ENCODE measurements at places on chromosomes 3 and 15. TPM values are rescaled to one million over a fixed set of nuclear protein-coding genes. Genes with fewer than 3 reads are reported as not detected.

The SHC4 gene
- total RNA-seq = 0.30 TPM

The TEX55 gene
- total RNA-seq = not detected

The DNAJC17 gene
- 43.8 TPM for total RNA-seq

The DISP2 gene
- total RNA-seq = 3.4 TPM

Data from H1 (cell line).